KG1 (cell line): ENCODE measurements at places on chromosomes 12 and 14.

GRCh38 chr14:73713803-73714655 lies at the start of gene PNMA1:
Gene PNMA1, minus strand, starts transcription at chr14:73714384. Its CDS starts 745 bp downstream, at chr14:73713639.
- peak; percentile 59 for DNase-seq

DNA sequence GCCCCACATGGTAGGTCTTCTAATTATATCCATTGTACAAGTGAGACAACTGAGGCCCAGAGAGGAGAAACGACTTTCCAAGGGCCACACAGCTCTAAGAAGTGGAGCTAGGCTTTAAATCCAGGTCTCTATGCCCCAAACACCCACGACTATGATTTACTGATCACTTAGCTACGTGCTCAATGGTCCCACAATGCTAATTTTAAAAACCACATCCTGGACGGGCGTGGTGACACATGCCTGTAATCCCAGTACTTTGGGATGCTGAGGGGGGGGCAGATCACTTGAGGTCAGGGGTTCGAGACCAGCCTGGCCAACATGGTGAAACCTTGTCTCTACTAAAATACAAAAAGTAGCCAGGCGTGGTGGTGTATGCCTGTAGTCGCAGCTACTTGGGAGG lies 8.4 kb upstream of the MLEC start:
- DNase-seq = no peak

GRCh38 chr12:126385785-126386184 lies 1320.5 kb downstream of the AACS start:
- no peak for DNase-seq

DNA sequence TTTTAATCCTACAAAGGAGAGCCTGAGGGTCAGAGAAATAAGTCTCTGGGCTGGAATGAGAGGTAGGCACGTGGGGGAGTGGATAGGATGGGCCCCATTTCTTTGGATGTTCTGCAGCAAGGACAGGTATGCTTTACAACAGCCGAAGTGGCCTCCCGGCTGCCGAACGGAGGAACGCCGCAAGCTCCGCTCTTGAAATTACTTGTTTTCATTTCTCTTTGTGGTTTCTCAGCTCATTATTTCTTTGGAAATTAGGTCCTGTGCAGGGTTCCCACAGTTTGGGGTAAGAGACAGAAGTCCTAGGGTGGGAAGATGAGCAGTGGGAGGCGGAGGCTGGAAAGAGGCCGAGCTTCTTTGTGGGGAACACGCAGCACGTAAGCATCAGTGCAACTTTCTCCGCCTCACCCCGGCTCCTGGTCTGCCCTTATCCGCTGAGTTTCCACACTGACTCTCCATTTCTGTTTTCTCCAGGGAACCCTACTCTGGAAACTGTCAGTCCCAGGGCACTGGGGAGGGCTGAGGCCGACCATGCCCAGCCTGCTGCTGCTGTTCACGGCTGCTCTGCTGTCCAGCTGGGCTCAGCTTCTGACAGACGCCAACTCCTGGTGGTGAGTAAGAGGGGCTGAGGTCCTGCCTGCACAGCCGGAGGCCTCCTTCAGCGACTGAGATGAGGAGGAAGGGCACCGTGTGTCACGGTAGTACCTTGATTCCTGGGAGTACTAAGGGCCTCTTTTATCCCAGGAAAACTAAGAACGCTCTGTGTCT lies 2.0 kb downstream of the WNT5B start:
- no peak for DNase-seq

DNA sequence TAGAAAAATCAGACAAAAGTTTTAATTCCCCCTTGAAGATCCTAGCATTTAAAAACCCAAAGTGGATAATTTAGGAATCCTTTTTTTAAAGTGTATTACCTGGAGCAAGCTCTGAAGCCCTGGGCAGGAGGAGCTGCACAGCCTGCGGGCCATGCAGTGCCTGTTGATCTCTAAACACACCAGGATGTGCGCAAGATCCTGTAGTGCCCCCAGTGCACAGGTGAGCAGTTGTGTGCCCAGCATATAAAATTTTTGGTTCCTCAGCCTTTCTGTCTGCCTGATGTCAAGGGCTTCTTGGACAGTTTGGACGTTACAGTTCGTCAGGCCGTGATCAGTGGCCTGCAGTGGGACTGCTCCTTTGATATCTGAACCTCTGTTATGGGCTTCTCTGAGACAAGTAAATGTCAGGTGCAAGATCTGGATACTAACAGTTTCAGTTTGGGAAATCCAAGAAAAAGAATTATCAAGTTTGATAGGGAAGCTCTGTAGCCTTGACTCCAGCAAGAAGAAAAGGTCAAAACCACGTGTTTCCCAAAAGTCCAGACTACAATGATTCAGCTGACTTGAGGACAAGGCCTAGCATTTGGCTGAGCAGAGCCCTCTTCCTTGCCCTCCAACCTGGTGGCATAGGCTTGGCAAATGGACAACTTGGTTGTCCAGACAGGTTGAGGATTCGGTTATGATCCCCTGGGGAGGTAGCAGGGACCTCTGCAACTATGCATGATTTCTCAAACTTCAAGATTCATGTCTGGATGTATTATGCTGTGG lies 1.0 kb downstream of the ATXN7L3B start:
- peak; percentile 6 for DNase-seq

DNA sequence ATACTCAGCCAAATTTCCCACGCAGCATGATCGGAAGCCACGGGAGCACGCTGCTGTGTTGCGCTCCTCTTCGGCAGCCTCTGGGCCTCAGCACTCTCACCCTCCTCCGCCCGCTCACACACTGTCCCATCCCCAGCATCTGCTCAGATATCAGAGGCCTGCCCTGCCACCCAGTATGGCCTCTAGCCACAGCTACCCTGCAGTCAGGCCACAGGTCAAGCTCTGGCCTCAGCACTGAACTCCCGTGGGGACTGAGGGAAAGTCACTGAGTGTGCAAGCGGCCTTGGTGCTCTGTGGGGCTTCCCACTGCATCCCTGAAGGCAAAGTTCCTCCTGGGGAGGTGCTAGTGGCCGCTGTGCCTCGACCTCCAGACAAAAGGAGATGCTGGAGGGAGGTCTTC lies 2.0 kb downstream of the KRT77 start:
- no peak for DNase-seq

DNA sequence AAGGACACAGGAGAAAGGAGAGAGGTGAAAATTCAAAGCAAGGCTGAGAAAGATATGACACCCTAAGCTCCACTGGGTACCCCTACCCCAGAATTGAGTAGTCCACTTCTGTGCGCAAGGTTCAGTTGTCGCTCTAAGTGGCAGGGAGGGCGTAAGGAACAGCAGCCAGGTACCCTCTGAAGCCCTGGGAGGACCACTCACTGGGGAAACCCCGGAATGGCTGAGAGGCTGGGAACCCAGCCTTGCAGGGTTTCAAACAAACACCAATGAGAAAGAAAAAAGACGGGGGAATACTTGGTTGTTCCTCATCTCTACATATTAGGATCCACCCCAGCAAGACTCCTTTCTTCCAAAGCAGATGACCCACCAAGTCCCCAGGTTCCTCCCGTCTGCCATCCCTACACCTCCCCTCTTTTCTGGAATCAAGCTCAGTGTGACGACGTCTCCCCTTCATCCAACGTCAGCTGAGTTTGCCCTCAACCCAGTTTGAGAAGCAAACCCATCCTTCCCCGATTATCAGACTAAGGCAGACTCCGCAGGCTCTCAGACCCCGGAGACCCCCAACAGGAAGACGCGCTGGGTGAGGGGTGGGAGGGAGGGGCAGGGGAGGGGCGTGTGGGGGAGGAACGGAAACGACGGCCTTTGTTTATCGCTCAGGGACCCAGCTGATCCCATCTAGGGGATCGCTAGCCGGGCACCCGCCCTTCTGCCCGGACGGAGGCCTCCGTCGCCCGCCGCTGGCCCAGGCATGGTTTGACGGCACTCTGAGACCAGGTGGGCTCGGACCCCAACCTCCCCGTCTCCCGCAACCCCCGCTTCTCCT lies 795 bp downstream of the LMBR1L start:
- no peak for DNase-seq

GRCh38 chr14:59583755-59584154 lies 7.1 kb upstream of the CCDC175 start:
- DNase-seq = no peak

DNA sequence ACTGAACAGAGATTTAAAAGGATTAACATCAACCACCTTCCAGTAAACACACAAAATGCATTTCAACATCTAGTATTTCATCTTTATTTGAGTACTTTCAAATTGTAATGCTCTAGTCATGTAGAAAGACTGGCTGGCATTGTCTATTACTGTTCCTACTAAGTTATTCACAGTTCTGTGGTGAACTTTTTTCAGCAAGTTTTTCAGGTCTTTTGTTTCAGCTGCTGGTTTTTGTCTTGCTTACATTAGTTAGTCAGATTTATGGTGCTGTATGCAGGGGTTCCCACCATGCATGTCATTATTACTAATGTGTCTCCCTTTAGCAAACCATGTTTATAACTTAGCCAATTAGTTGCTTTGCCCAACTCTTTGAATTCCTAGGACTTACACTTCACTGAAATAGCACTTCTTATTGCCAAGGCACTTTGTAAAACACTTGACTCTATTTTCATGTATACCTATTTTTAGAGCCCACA lies 253.4 kb upstream of the KITLG start:
- DNase-seq = no peak

DNA sequence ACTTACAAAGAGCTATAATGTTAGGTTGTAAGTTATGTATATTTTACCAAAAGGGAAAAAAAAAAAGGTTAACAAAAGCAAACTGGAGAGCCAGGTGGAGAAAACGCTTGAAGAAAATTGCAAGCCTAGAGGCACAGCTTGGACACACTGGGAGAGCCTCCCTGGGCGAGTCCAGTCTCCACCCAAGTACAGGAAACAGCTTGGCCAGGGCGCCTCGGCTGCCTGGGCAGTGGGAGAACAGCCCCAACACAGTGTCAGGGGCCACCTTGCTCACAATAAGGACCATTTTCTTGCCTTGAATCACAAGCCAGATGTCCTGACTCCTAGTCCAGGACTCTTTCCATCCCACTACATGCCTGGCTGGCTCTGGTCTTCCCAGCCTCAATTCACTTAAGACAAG lies 33.3 kb downstream of the TTC7B start:
- no peak for DNase-seq

DNA sequence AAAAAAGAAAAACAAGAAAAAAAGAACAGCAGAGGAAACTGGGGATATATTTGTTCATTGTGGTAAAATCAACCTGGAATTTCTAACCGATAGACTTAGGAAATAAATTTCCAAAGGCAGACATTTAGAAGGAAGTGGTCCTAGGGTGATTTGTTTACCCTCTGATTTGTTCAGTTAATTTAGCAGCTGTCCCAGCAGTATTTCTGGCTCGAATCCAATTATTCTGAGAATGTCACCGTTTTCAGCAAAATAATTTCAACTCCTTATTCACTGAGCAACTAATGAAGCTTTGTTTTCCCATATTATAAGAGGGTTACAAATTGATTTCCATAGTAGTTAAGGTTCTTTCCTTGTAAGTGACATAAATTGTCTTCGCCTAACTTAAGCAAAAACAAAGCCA lies 285.2 kb upstream of the SYT10 start:
- no peak for DNase-seq

DNA sequence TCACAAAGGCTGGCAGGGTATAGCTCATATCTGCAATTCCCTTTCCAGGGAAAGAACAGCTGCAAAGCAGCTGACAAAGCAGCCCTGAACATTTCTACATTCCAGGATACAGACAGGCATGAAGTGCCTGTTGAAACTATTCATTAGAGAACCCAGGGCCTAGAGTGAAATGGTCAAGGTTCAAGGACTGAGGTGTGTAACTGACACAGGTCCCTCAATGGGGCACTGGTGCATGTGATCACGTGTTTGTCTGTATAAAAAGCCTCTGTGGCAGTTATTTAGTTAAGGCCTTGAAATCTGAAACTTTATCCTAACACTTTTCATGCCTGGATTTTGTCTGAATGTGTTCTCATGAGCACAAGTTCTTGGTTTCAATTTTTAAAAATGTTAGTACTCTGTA lies 47.1 kb downstream of the GIT2 start:
- DNase-seq = no peak

DNA sequence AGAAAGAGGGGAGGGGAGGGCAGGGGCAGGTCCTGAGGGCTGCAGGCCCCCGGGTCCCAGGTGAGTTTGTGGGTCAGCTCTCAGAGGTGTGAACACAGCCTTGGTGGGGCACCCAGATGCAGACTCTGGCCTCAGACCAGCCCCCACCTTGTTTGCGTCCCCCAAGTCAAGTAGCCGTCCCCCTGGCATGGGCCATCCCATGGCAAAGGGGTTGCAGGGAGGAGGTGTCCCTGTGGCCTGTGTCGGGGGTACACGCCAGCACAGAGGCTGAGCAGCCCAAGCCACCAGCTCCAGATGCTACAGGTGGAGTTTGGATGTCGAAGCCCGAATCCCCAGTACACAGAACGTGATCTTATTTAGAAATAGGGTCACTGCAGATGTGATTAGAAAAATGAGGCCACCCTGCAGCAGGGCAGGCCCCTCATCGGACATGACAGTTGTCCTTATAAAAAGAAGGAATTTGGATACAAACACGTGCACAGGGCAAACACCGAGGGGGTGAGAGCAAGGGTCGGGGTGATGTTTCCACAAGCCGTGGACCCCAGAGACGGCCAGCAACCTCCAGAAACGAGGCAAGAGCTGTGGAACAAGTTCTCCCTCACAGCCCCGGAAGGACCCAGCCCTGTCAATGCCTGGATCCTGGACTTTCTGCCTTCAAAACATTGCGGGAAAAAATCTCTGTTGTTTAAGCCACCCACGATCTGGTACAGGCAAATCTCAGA lies 141.2 kb upstream of the C14orf180 start:
- DNase-seq = no peak

GRCh38 chr12:132026061-132026795 lies 76.5 kb downstream of the EP400 start:
- DNase-seq = no peak

DNA sequence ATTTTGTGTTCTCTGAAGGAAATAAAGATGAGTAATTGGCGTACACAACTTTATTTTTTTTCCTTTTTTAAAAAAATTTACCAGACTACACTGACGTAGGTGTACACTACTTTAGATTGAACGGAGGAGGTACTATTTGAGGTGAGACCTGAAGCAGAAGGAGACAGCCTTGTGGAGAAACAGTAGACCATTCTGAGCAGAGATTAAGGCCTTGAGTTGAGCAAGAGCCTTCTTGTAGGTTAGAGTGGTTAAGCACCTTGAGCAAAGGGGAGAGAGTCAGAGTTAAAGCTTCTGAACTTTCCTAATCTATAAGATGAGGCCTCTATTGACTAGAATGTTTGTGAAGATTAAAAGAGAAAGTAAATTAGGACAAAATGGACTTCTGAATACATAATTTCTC lies 2.5 kb downstream of the LEMD3 start:
- DNase-seq = no peak

DNA sequence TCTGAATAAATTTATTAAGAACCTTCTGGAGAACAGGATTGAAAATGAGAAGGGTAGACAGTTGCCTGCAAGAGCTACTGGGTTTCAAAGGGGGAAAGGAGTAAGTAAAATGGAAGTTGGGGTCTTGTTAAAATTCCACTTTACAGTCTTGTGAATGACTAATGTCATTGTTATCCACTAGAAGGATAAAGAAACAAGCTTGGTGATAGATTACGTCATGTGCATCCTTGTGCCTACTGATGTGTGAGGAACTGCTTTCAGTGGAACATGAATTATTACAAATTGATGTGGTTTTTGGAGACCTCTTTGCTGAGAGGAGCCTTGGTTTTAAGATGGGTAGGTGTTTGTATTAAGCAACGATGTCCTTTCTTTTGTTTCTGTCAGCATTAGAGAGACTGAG lies 272.5 kb upstream of the PRICKLE1 start:
- no peak for DNase-seq

- DNase-seq = no peak
Observed at GRCh38 chr12:113837528-113838296, 128.4 kb downstream of the RBM19 start.
